ENCODE measurements at places on chromosomes 5 and 9.

- no peak for DNase-seq
Measured at GRCh38 chr9:99947395-99947794, 40.9 kb downstream of the STX17 start.

- DNase-seq = no peak
Measured at GRCh38 chr9:19429595-19429994, 20.8 kb downstream of the ACER2 start.

- no peak for DNase-seq
Measured at GRCh38 chr5:165139262-165139661, 1633.8 kb downstream of the MAT2B start.

DNA sequence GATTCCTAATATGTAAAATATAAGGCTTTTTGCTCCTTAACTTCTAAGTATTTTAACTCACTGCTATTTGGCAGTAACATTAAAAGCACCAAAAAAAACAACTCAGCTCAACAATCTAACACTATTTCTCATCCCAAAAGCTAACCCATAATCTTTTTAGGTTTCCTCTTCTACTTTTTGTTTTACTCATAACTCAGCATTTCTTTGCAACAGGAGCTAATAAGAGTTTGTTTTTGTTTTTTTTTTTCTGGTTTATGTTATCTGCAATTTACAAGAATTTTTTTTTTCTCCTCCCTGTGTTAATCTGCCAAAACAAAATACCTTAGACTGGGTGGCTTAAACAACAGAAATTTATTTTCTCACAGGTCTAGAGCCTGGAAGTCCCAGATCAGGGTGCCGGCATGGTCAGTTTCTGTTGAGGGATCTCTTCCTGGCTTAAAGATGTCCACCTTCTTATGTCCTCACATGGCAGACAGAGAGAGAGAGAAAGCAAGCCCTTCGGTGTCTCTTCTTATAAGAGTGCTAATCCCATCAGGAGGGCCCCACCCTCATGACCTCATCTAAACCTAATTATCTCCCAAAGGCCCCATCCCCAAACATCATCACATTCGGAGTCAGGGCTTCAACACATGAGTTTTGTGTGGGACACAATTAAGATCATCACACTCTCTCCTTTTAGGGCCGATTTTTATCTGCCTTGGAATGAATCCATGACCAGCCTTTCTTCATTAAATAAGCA, 31.2 kb downstream of the ARL15 start:
- DNase-seq = no peak

DNA sequence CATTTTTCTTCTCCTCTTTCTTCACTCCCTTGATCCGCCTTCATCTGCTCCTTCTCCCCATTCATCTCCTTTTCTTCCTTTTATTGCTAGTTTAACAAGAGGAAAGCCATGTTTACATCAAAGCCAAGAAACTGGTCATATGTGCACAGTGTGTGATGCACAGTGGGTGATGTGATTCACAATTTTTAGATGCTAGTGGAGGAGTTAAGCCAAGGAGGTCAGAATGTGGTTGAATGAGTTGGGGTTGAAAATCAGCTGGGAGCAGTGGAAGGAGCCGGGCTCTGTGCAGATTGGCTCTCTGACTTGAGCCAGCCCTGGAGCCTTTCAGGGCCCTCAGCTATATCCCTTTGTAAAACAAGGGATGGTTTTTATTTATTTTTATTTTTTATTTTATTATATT, 7.3 kb downstream of the ACER2 start:
- DNase-seq = no peak

GRCh38 chr9:124279531-124280175, 21.9 kb downstream of the NEK6 start:
- DNase-seq = no peak

GRCh38 chr5:179805529-179806249, 977 bp downstream of the MGAT4B start:
- no peak for DNase-seq

DNA sequence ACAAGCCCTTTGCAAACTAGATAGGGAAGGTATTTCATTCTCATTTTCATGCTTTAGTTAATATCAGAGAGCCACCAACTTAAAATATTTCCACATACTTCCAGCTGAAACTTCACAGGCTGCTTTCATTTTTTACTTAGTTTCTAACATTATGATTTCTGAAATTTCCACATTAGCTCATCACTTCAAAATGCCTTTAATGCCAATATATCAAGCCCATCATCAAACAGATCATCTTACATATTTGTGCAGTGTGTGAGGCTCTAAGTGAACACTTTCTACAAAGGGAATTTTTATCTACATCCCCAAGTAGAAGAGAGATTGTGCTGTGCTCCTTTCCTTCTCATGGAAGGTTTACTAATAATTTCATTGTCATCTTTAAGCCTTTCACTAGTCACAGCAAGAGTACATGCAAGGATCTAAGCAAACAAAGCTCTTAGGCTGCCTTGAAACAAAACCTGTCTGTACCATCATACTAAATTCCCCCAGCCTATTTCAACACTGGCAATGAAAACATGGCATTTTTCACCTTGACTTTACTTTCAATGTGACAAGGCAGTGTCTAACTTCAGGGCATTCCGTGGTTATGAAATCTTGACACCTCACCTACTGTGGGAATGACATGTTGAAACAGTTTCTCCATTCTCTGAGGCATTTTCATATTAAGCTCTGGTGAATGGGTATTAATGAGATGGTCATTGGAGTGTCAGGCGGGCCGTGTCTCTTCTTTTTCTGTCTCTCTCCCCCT, 45.4 kb downstream of the PPP2R2B start:
- no peak for DNase-seq

GRCh38 chr9:109245310-109245897, 75.5 kb downstream of the EPB41L4B start:
- DNase-seq = no peak

All from GM04503 (cell line).